ENCODE measurements at places on chromosomes 13 and 19. TPM values are rescaled to one million over a fixed set of nuclear protein-coding genes. Genes with fewer than 3 reads are reported as not detected.
A peak's percentile ranks its signal among the peaks of the same experiment; 100 is the strongest.

DNA sequence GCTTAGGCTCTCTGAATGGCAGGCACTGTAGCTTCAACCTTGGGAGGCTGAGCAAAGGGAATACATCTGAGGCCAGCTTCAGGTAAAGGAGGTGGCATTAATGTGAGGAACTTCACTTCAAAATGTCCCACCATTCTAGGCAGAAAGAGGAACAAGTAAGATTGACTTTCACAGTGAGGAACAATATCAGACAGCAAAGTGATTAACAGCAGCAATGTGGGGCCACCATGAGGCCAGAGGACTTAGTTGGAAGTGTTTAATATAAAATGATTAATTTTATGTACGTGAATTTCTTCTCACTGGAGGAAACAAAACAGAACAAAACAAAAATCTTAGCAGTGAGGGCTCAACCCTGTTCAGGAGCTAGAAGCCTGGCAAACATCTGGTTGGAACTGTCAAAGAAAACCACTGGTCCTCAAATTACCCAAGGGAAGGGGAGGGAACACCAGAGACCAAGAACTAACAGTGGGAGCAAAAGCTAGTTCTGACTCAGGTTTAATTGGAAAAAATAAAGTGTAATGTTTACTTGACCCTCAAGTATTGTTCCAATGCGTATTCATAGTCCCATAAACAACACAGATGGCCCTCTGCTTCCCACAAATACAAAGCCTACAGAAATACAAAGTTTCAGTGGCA lies 43.9 kb upstream of the FRY start:
- no peak for DNase-seq

GRCh38 chr13:36848199-36848982 lies 29.4 kb downstream of the RFXAP start:
- DNase-seq: no peak

GRCh38 chr19:54560881-54561385 lies 12.7 kb upstream of the LILRA2 start:
- DNase-seq: no peak

- DNase-seq: peak; percentile 52
Observed at GRCh38 chr13:36979361-36980050, 19.6 kb downstream of the ALG5 start.

GAS6 gene
- total RNA-seq: 77.3 TPM

GRCh38 chr13:42331009-42331408 lies 59.1 kb downstream of the AKAP11 start:
- peak; percentile 67 for DNase-seq

DNA sequence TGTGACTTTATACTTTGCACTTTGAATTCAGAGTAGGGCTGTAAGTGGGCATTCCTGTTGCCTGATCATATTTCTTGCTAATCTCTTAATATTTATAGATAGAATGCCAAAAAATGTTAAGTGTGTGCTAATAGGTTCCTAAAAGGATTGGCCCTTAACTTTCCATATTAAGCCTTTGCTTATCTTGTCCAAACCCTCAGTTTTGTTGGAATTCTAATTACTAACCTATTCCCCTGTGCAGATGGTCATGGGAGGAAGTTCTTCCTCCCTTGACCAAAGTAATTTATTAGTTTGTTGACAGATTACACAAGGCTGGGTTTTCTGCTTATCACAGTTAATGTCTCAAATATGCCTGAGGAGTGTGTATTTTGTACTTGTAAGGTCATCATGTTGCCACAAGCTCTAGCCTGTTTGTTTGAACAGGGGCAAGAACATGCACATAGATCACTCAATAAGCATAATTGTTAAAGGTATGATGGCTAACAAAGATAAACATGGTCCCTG lies 541.1 kb upstream of the SPRY2 start:
- DNase-seq: no peak

- DNase-seq: no peak
Observed at GRCh38 chr19:12990431-12990830, 4.8 kb upstream of the NFIX start.

ZNF729 gene
- not detected for total RNA-seq

DNA sequence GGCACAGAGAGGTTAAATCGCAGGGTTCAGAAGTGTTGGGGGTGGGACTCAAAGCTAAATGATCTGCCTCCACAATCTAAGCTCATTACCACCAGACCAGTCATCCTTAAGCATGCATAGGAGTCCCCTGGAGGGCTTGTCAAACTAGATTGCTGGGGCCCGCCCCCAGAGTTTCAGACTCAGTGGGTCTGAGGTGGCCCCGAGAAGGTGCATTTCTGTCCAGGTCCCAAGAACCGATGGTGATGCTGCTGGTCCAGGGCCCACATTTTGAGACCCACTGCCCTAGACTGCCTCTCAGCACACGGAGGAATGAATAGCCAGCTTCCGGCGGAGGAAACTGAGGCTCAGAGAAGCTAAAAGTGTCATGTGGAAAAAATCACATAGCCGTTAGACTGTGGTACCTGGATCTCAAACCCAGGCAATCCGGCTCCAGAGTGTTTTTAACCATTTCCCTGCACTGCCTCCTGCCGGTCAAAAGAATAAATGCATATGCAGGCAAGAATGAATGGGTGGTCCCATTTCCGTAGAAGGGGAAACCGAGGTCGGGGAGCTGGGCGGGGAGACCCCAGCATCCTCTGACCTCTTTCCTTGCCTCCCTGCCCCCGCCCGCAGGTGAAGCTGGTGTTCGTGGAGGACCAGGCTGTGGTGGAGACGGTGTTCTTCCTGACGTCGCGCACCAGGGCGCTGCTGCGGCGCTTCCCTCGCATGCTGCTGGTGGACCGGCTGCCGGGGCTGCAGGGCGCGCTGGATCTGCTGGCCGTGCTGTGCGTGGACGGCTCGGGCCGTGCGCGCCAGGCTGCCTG lies 23.8 kb downstream of the ZSWIM9 start:
- DNase-seq: no peak

DNA sequence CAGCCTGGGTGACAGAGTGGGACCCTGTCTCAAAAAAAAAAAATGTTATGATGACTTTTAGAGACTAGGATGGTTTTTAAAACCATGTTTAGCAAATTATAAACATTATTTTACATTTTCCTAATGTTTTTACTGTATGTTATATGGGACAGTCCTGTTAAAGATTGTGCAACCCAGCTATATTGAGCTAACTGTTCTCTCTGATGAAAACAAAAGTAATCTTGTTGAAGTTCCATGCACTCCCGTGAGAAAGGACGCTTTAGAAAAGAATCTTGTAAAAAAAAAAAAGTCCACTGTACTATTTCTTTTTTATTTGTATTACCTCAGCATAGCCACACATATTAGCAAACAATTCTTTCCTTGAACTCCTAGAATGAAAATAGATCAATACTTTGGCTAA lies 451.2 kb downstream of the DCT start:
- DNase-seq: peak; percentile 39

GRCh38 chr13:76884907-76885202 lies 1.4 kb downstream of the KCTD12 start:
- DNase-seq: no peak

GRCh38 chr19:13012690-13013608 lies 17.7 kb downstream of the NFIX start:
- peak; percentile 81 for DNase-seq

DNA sequence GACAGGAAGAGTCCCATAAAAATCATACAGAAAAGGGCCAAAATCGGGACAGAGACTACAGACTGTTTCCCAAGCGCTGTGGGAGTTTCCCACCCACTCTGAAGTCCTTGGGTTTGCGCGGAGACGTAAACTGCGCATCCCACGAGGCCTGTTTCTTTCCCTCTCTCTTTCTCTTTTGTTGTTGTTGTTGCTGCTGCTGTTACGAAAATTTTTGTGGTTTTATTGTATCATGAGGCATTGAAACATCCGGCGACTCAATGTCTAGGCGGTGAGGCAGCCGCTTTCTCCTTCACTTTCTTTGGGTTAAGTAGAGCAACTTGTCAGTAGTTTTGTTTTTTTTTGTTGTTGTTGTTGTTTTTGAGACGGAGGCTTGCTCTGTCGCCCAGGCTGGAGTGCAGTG lies 1.6 kb upstream of the PPP1R12C start:
- no peak for DNase-seq

RASAL3 gene
- not detected for total RNA-seq

Measured in fibroblast of lung (primary cell).